ENCODE measurements at places on chromosomes 2 and 18.

DNA sequence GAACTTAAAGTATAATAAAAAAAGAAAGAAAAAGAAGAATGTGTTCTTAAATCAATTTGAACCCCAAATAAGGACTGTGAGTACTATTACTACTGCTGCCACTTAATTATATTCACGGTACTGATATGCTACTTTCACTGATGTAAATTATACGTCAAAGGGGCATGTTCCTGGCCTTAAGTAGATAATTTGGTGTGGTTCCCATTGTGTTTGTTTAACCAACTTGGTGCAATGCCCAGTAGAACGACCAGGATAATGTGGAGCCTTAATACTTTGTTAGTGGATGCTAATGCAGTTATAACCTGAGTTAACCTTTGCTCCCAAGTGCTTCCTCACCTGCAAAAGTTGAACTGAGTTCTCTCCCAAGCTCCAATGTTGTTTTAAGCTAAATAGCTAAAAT, 142.0 kb downstream of the NR4A2 start:
- H3K27me3 ChIP-seq, result no peaks in the 10 kb centered on the region
- DNase-seq, result no peak
- H3K36me3 ChIP-seq, result no peaks in the 10 kb centered on the region
- peaks cover 16% of the 10 kb centered on the region for H3K4me1 ChIP-seq
- no peak overlapping the region for H3K4me3 ChIP-seq
- no peak overlapping the region for H3K27ac ChIP-seq

DNA sequence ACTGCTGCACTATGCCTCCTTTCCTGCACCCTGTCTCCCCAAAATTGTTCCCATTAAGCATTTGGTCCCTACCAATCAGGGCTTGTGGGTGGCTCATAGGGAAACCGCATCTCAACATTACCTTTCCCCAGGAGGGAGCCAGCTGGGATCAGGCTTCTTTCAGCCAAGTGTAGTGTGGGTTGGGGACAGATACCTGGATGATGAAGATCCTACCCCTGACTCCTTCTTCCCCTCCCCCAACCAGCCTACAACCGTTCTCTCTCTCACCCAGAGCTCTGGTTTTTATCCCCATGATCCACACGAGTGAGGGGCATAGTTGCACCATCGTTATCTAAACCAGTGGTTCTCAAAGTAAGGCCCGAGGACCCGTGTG, 40.0 kb downstream of the ACOXL start:
- no peaks in the 10 kb centered on the region for H3K4me1 ChIP-seq
- peaks cover 31% of the 10 kb centered on the region for H3K27me3 ChIP-seq
- H3K4me3 ChIP-seq, result no peak overlapping the region
- no peak overlapping the region for H3K27ac ChIP-seq

GRCh38 chr2:165874445-165875039, 79.0 kb downstream of the TTC21B start:
- H3K4me1 ChIP-seq, result peaks cover 34% of the 10 kb centered on the region
- no peak overlapping the region for H3K27ac ChIP-seq
- H3K27me3 ChIP-seq, result no peaks in the 10 kb centered on the region
- DNase-seq, result no peak
- H3K4me3 ChIP-seq, result peak overlapping the region; percentile 25
- peaks cover 2% of the 10 kb centered on the region for H3K36me3 ChIP-seq

DNA sequence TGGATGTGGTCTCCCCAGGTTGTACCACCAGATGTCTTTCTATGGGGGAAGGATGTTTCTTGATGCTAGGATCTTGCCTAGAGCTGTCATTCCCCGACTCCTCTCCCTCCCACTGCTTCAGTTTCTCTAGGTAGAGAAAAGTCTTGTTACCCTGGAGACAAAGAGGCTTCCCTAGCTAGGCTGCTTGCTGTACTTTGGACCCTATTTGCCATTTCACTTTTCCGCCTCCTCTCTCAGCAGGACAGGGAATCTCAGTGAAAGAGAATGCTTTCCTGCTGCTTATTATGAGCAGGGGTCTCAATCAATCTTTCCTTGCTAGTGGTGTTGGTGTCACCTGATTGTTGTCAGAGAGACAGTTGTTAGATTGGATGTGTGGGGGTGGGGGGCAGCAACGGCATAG, 818.8 kb upstream of the GYPC start:
- H3K36me3 ChIP-seq, result no peaks in the 10 kb centered on the region
- H3K27me3 ChIP-seq, result no peaks in the 10 kb centered on the region
- H3K4me3 ChIP-seq, result no peak overlapping the region
- no peak for DNase-seq
- no peak overlapping the region for H3K27ac ChIP-seq
- H3K4me1 ChIP-seq, result no peaks in the 10 kb centered on the region

DNA sequence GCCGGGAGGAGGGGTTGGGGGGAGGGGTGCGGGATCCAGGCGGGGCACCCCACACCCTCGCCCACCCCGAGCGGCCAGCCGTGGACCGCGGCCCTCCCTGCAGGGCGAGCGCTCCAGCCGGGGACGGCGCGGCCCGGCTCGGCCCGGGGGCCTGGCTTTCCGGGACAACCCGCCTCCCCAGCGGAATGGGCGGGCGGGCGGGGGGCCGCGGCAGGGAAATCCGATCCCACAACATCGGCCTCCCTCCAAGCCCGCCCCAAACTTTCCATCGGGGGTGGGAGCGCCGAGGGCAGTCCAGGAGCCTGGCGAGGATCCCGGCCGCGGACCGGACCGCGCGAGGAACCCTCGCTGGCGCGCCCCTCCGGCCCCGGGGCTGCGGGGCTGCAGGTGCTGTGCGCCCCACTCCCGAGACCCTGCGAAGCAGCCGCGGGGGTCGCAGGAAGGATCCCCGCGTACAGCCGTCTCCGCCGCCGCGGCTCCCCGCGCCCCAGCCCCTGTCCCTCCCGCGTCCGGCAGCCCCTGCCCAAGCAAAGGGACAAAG, 529 bp downstream of the SEMA4C start:
- no peak for DNase-seq
- no peak overlapping the region for H3K27ac ChIP-seq
- peaks cover 7% of the 10 kb centered on the region for H3K27me3 ChIP-seq
- peaks cover 43% of the 10 kb centered on the region for H3K4me1 ChIP-seq

DNA sequence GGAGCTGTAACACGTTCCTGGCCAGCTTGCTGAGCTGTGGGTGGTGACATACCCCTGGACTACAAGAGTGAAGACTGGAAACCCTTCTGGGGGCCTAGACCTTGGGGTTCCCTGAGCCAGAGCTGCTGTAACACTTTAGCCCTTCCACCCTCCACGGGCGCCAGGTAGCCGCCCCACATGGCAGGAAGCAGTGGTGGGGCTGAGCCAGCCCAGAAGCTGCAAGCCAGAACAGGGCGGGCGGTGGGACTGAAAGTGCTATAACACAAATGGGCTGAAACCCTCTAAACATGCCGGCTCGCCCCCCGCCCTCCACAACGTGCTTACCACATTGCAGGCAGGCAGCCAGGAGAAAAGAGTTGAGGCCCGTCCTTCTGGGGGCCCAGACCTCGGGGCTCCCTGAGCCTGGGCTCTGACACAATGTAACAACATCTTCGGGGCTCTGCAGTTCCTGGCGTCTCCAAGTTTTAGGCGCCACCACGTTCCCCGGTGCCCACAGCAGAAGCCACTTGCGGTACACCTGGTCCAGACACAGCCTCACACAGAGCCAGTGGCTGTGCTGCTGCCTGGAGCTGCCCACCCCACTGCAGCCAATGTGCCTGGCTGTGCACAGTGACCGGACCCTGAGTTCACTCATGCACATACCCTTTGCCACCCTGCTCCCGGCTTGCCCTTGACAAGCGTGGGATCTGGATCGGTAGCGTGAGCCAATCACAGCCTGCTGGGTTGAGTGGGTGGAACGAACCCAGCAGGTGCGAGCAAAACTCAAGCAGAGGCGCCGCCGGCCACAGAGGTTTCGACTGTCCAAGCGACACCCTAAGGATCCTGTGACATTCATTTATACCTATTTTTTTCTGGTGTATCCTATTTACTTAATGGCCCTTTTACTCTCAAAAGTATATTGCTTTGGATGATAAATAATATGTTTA, 127.4 kb upstream of the FHL2 start:
- peaks cover 7% of the 10 kb centered on the region for H3K27me3 ChIP-seq
- no peak overlapping the region for H3K27ac ChIP-seq
- no peak for DNase-seq
- H3K36me3 ChIP-seq, result no peaks in the 10 kb centered on the region
- H3K4me3 ChIP-seq, result no peak overlapping the region

DNA sequence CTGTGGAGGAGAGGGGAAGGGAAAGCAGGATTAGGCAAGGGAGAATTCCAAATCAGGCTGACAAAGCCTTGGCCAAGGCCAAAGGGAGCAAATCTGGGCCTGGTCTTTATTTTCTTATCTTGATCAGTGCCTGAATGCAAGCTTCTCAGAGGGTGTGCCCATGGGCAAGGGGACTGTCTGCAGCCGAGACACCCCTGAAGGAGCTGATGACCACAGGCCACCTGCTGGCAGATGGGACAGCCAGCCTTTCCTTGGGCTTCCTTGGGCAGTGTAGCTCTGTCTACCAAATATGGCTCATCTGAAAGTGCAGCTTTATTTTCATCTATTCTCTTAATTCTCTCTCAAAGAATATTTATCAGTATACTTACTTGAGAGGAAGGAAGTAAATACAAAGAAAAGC, 117.0 kb downstream of the PKP4 start:
- no peaks in the 10 kb centered on the region for H3K4me1 ChIP-seq
- DNase-seq, result no peak
- H3K4me3 ChIP-seq, result no peak overlapping the region
- no peaks in the 10 kb centered on the region for H3K36me3 ChIP-seq

DNA sequence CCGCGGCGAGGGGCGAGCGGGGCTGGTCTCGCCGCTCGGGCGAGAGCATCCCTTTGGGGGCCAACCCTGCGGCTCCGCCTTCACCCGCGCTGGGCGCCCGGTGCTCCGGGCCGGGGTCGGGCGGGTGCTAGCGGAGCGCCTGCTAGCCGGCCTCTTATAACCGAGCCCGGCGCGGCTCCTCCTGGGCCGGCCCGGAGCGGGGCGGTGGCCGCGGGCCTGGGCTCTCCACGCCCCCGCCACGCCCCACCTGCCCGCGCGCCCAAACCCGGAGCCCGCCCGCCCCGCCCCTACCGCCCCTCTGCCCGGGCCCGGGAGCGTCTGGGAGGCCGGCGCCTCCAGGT, at the start of gene FOXI3:
Gene FOXI3 (minus strand): TSS at position 129 of the 341 bp plus-strand sequence. CDS start 158 bp downstream, outside the sequence.
- peaks cover 13% of the 10 kb centered on the region for H3K4me1 ChIP-seq
- peaks cover 50% of the 10 kb centered on the region for H3K27me3 ChIP-seq
- peak within 1 kb of the TSS; percentile 81 for H3K4me3 ChIP-seq
- H3K36me3 ChIP-seq, result no peaks in the 10 kb centered on the region
- H3K27ac ChIP-seq, result no peak within 1 kb of the TSS

DNA sequence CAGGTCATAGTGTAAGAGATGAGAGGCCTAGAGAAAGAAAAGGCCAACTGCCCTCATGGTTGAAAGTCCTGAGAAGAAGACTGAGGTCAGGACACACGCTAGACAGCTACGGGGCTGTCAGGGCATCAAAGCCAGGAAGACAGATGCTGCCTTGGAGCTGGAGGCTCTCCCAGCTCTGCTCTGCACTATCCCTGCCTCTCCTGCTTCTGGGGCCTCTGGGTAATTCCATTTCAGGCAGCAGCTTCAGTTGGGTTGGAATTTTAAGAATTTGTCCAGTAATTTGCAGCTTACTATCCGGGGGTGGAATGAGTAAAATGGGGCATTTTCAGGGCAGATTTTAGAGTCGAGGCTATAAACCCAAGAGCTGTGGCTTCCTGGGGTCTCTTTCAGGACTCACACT, 76.2 kb upstream of the CTAGE1 start:
- H3K4me3 ChIP-seq, result no peak overlapping the region
- peaks cover 2% of the 10 kb centered on the region for H3K36me3 ChIP-seq
- no peaks in the 10 kb centered on the region for H3K27me3 ChIP-seq
- H3K27ac ChIP-seq, result no peak overlapping the region

- H3K4me3 ChIP-seq, result peak overlapping the region; percentile 99
- H3K27ac ChIP-seq, result peak overlapping the region; percentile 96
- DNase-seq, result no peak
- H3K27me3 ChIP-seq, result no peaks in the 10 kb centered on the region
- peaks cover 46% of the 10 kb centered on the region for H3K4me1 ChIP-seq
These were observed 344 bp upstream of the MRPL33 start for GRCh38 chr2:27771202-27771547.

DNA sequence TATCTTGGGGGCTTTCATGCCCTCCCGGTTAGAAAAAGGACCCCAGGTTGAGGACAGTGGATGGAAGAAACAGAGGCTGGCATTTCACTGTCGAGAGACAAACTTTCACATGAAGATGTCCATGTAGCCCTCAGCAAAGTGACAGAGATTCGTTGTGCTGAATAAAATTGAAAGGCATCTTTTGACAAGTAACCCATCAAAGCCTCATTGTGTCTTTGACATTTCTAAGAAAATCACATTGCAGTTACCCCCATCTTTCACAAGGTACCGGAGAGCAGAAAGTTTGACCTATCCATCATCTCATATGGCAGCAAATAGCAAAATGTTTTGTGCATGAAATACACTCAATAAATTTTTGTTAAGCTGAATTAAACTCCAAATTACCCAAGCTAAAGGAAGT, 2.0 kb upstream of the MBP start:
- H3K4me1 ChIP-seq, result peaks cover 46% of the 10 kb centered on the region
- H3K27me3 ChIP-seq, result no peaks in the 10 kb centered on the region
- H3K4me3 ChIP-seq, result peak overlapping the region; percentile 79
- peaks cover 11% of the 10 kb centered on the region for H3K36me3 ChIP-seq
- H3K27ac ChIP-seq, result peak overlapping the region; percentile 89

DNA sequence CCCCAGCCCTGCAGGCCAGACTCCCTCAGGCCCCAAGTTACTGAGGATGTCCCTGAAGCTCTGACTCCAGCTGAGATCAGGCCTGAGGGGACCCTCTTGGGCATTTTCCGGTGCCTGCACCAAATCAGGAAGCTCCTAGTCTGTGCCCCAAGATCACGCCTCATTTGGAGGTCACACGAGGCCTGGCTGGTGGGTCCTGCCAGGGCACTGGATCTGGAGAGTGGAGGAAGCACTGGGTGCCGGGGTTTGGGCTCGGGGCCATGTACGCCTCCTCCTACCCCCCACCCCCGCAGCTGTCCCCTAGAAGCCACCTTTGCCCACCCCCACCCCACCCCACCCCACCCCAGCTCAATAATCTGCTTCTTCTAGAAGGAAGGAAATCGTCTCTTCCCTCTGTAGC, 16.2 kb downstream of the SH2D6 start:
- no peaks in the 10 kb centered on the region for H3K36me3 ChIP-seq
- no peak overlapping the region for H3K4me3 ChIP-seq
- H3K4me1 ChIP-seq, result peaks cover 24% of the 10 kb centered on the region

- no peak for DNase-seq
- H3K27me3 ChIP-seq, result no peaks in the 10 kb centered on the region
- no peaks in the 10 kb centered on the region for H3K4me1 ChIP-seq
- no peak overlapping the region for H3K4me3 ChIP-seq
- H3K27ac ChIP-seq, result no peak overlapping the region
These were observed 102.3 kb downstream of the BOD1L2 start for GRCh38 chr18:57249179-57249578.

Data from activated T-cell treated with anti-CD3 and anti-CD28 coated beads, Interleukin-2, amount 50 U/mL, for 72 hours (primary cell).